ENCODE measurements at places on chromosomes 6 and 20.
A peak's percentile ranks its signal among the peaks of the same experiment; 100 is the strongest.

DNA sequence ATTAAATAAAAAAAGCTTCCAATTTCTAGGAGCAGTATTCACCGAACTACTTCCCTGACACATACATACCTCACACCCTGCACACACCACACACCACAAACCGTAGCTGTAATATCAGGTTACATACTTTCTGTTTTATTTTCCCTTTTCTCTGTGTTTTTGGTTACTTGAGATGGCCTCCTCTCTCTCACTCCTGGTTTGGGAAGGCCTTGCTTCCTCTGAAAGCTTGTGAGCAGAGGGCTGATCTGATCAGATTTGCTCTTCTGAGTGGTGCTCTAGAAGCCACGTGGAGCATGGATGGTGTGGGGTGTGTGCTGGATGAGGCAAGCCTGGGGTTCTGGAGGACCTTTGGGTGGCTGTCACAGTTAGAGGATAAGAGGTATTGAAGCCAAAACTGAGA, 20.9 kb downstream of the UTRN start:
- DNase-seq: no peak

- DNase-seq: no peak
Observed at GRCh38 chr6:118881440-118882313, 12.3 kb upstream of the ASF1A start.

- no peak for DNase-seq
Observed at GRCh38 chr20:47922269-47922668, 137.0 kb upstream of the SULF2 start.

GRCh38 chr6:162679681-162680080, 47.9 kb downstream of the PRKN start:
- no peak for DNase-seq

- DNase-seq: no peak
Observed at GRCh38 chr6:114862819-114863218, 520.0 kb upstream of the HS3ST5 start.

GRCh38 chr20:17753516-17753915, 53.8 kb downstream of the BANF2 start:
- no peak for DNase-seq

- no peak for DNase-seq
Observed at GRCh38 chr20:8876366-8876765, 192.5 kb upstream of the PLCB4 start.

- DNase-seq: no peak
Observed at GRCh38 chr6:141463237-141463977, 669.3 kb upstream of the GJE1 start.

- DNase-seq: peak; percentile 77
Observed at GRCh38 chr6:84522135-84522549, 242.3 kb downstream of the TBX18 start.

GRCh38 chr20:33178726-33179125, 10.8 kb downstream of the BPIFA2 start:
- no peak for DNase-seq

- DNase-seq: no peak
Observed at GRCh38 chr20:43948455-43948854, 33.8 kb downstream of the TOX2 start.

DNA sequence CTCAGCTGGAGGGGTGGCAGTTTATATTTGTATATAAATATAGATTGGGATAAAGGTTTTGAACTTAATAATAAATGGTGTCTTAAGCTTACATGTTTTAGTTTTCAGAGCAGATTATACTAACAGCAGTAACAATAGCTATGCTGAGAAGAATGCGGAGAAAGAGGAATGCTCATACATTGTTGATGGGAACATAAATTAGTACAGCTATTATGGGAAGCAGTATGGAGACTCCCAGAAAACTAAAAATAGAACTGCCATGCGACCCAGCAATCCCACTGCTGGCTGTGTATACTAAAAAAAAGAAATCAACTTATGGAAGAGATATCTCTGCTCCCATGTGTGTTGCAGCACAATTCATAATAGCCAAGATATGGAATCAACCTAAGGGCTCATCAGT, 127.9 kb downstream of the BCKDHB start:
- DNase-seq: no peak

DNA sequence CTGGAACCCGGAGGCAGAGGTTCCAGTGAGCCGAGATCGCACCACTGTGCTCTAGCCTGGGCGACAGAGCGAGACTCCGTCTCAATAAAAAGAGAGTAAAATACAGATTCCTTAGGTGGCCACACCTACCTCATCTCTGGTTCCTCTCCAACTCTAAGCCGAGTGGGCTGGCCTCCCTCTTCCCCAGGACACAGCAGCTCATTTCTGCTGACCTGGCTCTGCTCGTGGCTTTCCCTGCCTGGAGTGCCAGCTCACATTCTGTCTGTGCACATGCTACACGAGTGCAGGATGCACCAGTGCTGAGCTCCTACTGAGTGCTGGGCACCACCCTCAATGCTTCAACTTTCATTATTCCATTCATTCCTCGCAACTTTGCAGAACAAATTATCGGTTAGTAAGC, 28.8 kb downstream of the EFCAB8 start:
- DNase-seq: no peak
